Stimulated activated CD4-positive, alpha-beta T cell treated with anti-CD3 and anti-CD28 coated beads, Interleukin-2, amount 100 ng/mL, for 24 hours (primary cell): ENCODE measurements at places on chromosomes 4 and X.

- DNase-seq: no peak
Measured at GRCh38 chr4:73612032-73612431, 8.2 kb downstream of the RASSF6 start.

- no peak for DNase-seq
Measured at GRCh38 chrX:144849141-144849540, 398.2 kb upstream of the SPANXN1 start.

- no peak for DNase-seq
Measured at GRCh38 chrX:32954125-32954524, 257.2 kb downstream of the DMD start.

GRCh38 chr4:168437192-168437943 is 42.9 kb downstream of the DDX60L start:
- no peak for DNase-seq

GRCh38 chr4:104475652-104476051 is 19.0 kb downstream of the CXXC4 start:
- DNase-seq: no peak

DNA sequence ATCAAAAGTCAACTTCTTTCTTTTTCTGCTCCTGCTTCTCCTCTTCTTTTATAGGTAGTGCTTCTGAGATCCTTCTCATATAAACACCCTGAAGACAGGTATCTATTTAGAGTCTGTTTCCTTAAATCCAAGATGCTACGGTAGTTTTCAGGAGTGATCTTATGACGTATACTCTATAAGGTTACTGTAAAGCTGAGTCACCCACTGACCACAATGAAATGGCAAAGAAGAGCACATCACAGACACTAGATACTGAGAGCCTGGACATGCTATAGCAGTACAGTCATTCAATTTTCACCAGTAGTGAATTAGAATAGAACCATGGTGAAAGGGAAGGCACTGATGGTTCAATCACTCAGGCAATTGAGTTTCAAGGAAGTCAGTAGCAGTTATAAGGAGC is 412.5 kb downstream of the ADAM29 start:
- DNase-seq: no peak

GRCh38 chr4:94621491-94622080 is 136.2 kb upstream of the BMPR1B start:
- no peak for DNase-seq

- DNase-seq: no peak
Measured at GRCh38 chr4:63728480-63729177, 680.6 kb downstream of the TECRL start.
